ENCODE measurements at places on chromosomes 13 and 19. TPM values are rescaled to one million over a fixed set of nuclear protein-coding genes. Genes with fewer than 3 reads are reported as not detected.
A peak's percentile ranks its signal among the peaks of the same experiment; 100 is the strongest.

DNA sequence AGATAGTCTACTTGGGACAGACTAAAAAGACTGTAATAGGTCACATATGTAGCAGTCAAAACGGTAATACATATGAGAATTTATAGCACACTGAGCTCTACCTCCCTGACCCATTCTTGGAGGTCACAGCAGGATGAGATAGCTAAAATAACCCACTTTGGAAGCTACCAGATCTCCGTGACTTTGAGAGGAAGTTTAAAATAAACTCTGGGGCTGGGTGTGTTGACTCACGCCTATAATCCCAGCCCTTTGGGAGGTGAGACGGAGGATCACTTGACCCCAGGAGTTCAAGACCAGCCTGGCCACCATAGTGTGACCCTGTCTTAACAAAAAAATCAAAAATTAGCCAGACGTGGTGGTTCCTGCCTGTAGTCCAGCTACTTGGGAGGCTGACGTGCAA, 45.3 kb downstream of the DHRS12 start:
- no peaks in the 10 kb centered on the region for H3K27me3 ChIP-seq
- H3K4me3 ChIP-seq: no peak overlapping the region
- H3K27ac ChIP-seq: no peak overlapping the region
- DNase-seq: no peak

GRCh38 chr19:40549007-40549708, 27.5 kb upstream of the SHKBP1 start:
- no peaks in the 10 kb centered on the region for H3K36me3 ChIP-seq
- peaks cover 66% of the 10 kb centered on the region for H3K27me3 ChIP-seq
- DNase-seq: peak; percentile 71
- no peak overlapping the region for H3K27ac ChIP-seq

DNA sequence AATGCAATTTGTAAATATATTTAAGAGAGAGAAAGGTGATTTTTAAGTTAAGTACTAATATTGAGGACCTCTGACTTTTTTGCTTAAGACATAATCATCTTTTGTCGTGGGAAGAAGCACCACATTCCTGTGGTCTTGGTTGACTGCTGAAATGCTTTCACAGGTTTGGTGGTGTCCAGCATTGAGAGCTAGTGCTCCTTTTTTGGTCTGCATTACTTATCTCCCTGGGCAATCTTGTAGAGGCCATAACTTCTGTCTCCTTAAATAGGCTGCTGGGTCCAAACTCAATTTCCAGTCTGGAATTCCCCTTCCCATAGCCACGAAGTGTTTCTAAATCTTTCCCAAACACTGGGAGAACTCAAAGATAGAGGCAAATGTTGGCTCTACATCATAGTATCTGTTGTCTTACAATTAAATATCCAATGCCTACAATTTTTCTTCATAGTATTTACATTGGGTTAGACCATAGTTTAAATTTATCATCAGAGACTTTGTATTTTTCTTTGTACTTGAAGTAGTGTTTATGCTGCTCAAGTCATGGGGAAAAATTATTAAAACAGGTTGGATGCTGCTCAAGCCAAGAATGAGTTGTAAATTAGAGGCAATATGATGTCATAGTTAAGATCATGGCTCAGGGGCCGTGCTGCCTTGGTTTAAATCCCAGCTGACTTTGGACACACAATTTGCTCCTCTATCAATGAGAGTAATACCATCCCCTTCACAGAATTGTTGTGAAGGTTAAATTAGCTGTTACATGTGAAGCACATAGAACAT, 105.6 kb downstream of the POSTN start:
- H3K27me3 ChIP-seq: no peaks in the 10 kb centered on the region
- H3K36me3 ChIP-seq: no peaks in the 10 kb centered on the region
- no peak for DNase-seq
- peaks cover 17% of the 10 kb centered on the region for H3K4me1 ChIP-seq

DNA sequence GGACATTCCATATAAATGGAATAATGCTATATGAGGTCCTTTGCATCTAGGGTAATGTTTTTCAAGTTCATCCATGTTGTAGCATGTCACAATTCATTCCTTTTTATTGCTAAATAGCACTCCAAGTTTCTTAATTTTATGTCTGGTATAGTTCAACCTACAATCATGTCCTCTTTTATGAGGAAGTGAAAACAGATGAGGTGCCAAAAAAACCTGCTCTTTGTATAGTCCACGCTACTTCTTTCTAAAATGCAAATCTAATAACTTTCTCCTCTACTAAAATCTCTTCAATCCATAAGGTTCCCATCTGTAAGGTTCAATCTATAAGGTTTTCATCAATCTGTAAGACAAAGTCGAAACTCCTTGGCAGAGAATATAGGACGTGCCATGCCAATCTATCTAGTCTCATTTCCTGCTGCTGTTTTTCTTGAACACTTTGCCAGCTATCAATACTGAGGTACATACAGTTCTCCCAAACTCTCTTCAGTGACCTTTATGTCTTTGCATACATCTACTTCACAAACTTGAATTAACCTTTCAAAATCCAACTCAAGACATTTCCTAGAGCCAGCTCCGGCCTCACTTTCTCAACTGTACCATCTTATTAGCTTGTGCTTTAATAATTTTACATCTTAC, 33.7 kb downstream of the INTS6 start:
- no peak for DNase-seq
- H3K27ac ChIP-seq: no peak overlapping the region
- peaks cover 29% of the 10 kb centered on the region for H3K36me3 ChIP-seq

GRCh38 chr13:113781571-113781970, 22.5 kb downstream of the TMEM255B start:
- no peak overlapping the region for H3K27ac ChIP-seq
- H3K4me3 ChIP-seq: no peak overlapping the region
- peaks cover 46% of the 10 kb centered on the region for H3K27me3 ChIP-seq
- DNase-seq: no peak
- no peaks in the 10 kb centered on the region for H3K36me3 ChIP-seq
- no peaks in the 10 kb centered on the region for H3K4me1 ChIP-seq

DNA sequence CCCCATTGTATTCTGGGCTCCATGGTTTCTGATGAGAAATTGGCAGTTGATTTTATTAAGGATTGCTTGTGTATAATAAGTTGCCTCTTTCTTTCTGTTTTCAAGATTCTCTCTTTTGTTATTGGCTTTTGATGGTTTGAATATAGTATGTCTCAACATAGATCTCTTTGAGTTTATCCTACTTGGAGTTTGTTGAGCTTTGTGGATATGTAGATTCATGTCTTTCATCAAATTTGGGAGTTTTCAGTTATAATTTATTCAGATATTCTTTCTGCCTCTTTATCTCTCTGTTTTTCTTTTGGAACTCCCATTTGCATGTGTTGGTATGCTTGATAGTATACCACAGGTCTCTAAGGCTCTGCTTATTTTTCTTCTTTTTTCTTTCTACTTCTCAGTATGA, 296.6 kb downstream of the ATP8A2 start:
- H3K27me3 ChIP-seq: no peaks in the 10 kb centered on the region
- no peak for DNase-seq
- H3K27ac ChIP-seq: no peak overlapping the region
- peaks cover 43% of the 10 kb centered on the region for H3K36me3 ChIP-seq
- no peaks in the 10 kb centered on the region for H3K4me1 ChIP-seq

DNA sequence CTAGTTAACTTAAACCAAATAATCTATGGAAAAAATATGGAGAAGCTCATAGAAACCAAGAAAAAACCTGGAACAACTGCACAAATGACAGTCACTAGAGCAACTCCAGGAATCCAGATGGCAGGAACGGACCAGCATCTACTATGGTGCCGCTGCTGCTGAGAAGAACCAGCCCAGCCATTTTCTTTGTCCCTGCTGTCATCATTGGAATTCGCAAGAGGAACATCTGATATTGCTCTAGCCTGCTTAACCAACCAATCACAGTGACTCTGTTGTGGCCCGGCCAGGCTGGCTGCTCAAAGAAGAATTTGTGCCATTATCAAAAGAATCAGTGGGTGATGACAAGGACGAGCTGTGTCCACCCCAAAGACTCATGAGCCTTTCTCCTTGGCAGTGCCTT, 33.1 kb upstream of the CEBPA start:
- H3K36me3 ChIP-seq: no peaks in the 10 kb centered on the region
- H3K27ac ChIP-seq: no peak overlapping the region
- DNase-seq: no peak
- no peak overlapping the region for H3K4me3 ChIP-seq
- no peaks in the 10 kb centered on the region for H3K4me1 ChIP-seq

GRCh38 chr19:6720369-6721137, at the start of gene C3:
C3 (minus strand) TSS chr19:6720650; CDS start chr19:6720589, 61 bp downstream.
- peaks cover 5% of the 10 kb centered on the region for H3K27me3 ChIP-seq
- peak within 1 kb of the TSS; percentile 69 for H3K27ac ChIP-seq
- no peaks in the 10 kb centered on the region for H3K36me3 ChIP-seq
- no peak within 1 kb of the TSS for H3K4me3 ChIP-seq

DNA sequence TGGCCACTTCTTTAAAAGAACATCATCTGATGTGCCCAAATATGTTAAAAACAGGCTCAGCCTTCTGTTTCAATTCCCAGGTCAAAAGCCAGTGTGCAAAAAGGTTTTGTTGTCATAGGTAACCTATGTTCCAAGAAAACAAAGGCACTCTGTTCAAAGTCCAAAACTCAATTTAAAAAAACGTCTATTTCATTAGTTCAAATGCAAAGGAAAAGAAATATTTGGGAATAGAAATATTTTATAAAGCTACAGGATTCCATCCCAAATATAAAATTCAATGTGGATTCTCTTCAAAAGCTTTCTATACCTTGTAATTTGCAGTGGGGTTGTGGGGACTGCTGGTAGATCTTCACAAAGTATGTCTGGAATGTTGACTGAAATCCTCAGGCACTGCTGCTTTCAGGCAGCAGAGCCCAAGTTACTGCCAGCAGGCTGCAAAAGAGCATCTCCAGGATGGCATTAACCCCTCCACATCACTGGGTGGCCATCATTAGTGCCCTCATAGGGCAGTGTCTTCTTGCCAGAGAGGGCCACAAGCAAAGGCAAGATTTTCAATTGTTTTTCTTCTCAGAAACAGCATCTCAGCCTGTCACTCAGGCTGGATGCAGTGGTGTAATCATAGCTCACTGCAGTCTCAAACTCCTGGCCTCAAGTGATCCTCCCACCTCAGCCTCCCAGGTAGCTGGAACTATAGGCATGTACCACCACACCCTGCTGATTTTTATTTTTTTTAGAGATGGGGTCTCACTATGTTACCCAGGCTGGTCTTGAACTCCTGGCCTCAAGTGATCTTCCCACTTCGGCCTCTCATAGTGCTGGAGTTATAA, 22.8 kb upstream of the STK24 start:
- no peaks in the 10 kb centered on the region for H3K36me3 ChIP-seq
- peak overlapping the region; percentile 92 for H3K27ac ChIP-seq
- H3K4me1 ChIP-seq: peaks cover 10% of the 10 kb centered on the region
- no peak for DNase-seq
- H3K4me3 ChIP-seq: no peak overlapping the region
- H3K27me3 ChIP-seq: no peaks in the 10 kb centered on the region

DNA sequence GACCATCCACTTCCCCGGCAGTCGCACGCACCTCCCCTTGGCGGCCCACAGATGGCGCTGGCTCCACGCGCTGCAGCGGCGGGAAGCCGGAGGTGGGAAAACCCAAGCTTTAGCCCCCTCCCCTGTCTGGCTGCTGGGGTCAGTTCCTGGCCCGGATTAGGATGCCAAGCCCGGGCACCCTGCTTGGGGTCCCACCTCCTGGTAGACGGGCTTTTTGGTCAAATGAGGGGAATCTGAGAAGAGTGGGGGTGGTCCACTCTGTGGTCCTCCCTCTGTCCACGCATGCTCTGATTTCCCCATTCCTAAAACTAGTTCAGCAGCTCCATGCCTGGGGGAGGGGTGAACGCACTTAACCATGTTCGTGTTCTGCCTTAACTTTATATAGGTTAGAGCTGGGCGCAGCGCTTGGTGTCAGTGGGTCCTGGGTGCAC, 8.1 kb upstream of the ADGRE2 start:
- no peak for DNase-seq
- H3K36me3 ChIP-seq: no peaks in the 10 kb centered on the region
- H3K4me3 ChIP-seq: no peak overlapping the region
- no peak overlapping the region for H3K27ac ChIP-seq
- H3K4me1 ChIP-seq: no peaks in the 10 kb centered on the region

DNA sequence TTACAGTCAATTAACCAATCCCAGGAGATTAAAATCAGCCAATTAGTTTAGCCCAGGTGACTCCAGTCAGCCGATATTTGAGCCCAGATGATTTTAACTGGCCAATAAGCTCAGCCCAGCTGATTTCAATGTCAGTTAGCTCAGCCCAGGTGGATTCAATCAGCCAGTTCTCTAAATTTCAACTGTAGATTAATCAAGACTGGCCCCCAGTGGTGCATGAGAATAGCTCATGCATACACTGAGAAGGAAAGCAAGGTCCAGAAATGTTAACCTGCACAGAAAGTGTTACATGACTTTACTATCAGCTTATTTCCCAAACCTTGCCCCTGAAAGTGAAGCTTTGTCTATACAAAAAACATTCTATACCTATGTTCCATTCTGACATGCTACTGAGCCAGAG, 55.4 kb upstream of the ZNF724 start:
- H3K4me1 ChIP-seq: no peaks in the 10 kb centered on the region
- no peak overlapping the region for H3K4me3 ChIP-seq
- H3K36me3 ChIP-seq: peaks cover 31% of the 10 kb centered on the region
- no peaks in the 10 kb centered on the region for H3K27me3 ChIP-seq
- H3K27ac ChIP-seq: no peak overlapping the region
- no peak for DNase-seq

DNA sequence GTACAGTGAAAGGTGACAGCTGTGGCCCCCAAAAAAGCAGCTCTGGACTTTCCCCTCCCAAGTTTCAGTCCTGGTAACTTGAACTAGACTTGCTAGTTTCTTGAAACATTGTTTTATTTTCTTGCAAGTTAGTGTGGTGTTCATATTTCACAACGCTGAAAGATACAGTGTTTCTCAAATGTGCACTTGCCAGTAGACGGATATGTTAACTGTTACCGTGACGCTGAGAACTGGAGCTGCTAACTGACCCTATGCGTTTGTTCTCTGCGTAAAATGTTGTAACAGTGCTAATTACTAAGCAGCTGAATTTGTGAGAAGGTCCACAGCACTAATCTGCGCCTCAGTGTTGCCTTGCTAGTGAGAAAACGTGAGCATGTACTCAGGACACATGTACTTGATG, 79.6 kb downstream of the GGACT start:
- peaks cover 15% of the 10 kb centered on the region for H3K4me1 ChIP-seq
- H3K36me3 ChIP-seq: no peaks in the 10 kb centered on the region
- H3K27ac ChIP-seq: no peak overlapping the region
- H3K27me3 ChIP-seq: no peaks in the 10 kb centered on the region

DNA sequence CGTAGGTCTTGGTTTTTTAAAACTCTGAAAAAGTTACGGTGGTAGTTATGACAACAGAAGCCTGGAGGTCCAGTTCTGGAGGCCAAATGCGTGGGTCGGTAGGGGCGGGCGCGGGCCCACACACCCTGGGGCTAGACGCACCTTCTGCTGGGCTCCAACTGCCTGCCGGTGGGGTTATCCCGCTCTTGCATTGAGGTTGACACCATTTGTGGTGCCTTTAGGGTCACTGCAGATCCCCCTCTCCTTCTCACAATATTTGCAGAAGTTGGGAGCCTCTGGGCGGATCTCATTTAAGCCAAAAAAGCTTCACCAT, 81.6 kb downstream of the CHST8 start:
- H3K4me3 ChIP-seq: no peak overlapping the region
- no peaks in the 10 kb centered on the region for H3K4me1 ChIP-seq
- H3K36me3 ChIP-seq: no peaks in the 10 kb centered on the region

VSIG10L gene
- total RNA-seq: 8.6 TPM

ATP4B gene
- total RNA-seq: not detected

PSG11 gene
- not detected for total RNA-seq

CFAP97D2 gene
- total RNA-seq: not detected

TYROBP gene
- total RNA-seq: not detected

TMEM272 gene
- total RNA-seq: 2.9 TPM

FCGBP gene
- total RNA-seq: 2.5 TPM

OLFM4 gene
- not detected for total RNA-seq

ZNF414 gene
- 35.5 TPM for total RNA-seq

EXOC3L2 gene
- 1.4 TPM for total RNA-seq

FGF9 gene
- total RNA-seq: 20.9 TPM

CASP14 gene
- not detected for total RNA-seq

CRB3 gene
- 20.6 TPM for total RNA-seq

Data from mesothelial cell of epicardium (in vitro differentiated cells).